Lung (tissue), 17 donors: ENCODE measurements at places on chromosomes 6 and 20.

- no peak for DNase-seq
Observed at GRCh38 chr20:31815408-31816188, 3.6 kb upstream of the MYLK2 start.

- no peak for DNase-seq
Observed at GRCh38 chr6:6635291-6635690, 46.8 kb downstream of the LY86 start.

- DNase-seq, result peak; percentile 76
Observed at GRCh38 chr20:44733341-44734069, 12.2 kb upstream of the KCNK15 start.

DNA sequence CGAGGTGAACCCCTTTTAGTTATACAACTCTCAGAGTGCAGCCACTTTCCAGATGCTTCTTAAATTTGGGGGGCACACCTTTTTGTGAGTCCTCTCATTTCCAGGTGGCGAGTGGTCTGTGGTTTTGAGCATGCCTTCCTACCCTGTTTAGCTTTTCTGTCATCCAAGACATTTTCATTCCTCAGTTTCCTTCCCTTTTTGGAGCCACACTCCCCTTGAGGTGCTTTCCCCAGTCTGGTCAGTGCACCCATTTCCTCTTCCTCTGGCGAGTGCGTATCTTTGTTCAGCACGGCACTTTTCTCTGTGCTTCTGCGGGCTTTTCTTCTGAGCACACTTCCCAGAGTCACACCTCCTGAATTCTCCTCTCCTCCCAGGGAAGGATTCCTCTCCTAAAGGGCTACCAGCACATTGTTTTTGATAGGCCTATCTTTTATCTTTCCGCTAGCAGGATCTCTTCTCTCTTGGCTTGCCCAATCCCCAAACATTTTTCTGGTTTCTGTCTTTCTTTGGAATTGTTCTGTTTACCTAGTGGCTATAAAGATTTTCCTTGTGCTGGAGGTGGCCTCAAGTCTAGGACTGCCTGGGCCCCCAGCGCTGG, 1.4 kb downstream of the PHF20 start:
- peak; percentile 13 for DNase-seq

- no peak for DNase-seq
Observed at GRCh38 chr6:47111685-47112084, 69.6 kb upstream of the ADGRF1 start.
